ENCODE measurements at places on chromosomes 12 and 14. TPM values are rescaled to one million over a fixed set of nuclear protein-coding genes. Genes with fewer than 3 reads are reported as not detected.

DNA sequence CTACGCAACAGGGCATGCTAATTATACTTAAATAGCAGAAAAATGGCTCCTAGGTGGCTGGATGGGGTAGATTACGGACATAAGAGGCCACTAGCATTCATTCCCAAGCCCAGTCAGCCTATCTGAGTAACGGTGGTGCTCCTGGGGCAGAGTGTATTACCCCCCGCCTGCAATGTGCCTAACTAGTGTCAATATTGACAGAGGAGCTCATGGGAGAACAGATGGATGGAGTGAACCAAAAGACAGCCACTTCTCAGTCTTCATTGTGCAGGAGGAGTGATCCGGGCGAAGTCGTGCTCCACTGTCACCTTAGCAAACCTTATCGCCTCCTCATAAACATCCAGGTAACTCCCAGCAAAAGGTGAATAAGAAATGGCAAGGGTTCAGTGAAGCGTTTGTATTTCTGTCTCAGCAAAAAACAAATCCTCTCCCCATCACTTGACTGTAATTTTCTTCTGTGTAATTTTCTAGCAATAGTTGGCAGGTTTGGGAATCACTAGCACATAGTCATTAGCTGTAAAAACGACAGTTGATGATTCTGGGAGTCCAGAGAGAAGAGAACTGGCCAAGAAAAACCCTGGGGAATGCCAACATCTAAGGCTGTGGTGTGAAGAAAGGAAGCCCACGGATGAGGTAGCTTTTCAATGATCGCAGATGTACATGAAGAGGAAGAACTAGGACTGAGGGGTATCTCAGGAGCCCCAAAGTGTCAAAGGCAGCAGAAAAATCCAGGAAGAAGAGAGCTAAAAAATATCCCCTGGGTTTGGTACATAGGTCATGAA lies 126.6 kb upstream of the BCL2L14 start:
- no peak for DNase-seq

- DNase-seq, result peak; percentile 60
Observed at GRCh38 chr14:69574263-69574953, at the start of gene CCDC177. Gene CCDC177, minus strand, starts transcription at chr14:69574871. Its CDS starts 1,249 bp downstream, at chr14:69573622.

- no peak for DNase-seq
Observed at GRCh38 chr12:49066120-49066519, 3.7 kb downstream of the RHEBL1 start.

DNA sequence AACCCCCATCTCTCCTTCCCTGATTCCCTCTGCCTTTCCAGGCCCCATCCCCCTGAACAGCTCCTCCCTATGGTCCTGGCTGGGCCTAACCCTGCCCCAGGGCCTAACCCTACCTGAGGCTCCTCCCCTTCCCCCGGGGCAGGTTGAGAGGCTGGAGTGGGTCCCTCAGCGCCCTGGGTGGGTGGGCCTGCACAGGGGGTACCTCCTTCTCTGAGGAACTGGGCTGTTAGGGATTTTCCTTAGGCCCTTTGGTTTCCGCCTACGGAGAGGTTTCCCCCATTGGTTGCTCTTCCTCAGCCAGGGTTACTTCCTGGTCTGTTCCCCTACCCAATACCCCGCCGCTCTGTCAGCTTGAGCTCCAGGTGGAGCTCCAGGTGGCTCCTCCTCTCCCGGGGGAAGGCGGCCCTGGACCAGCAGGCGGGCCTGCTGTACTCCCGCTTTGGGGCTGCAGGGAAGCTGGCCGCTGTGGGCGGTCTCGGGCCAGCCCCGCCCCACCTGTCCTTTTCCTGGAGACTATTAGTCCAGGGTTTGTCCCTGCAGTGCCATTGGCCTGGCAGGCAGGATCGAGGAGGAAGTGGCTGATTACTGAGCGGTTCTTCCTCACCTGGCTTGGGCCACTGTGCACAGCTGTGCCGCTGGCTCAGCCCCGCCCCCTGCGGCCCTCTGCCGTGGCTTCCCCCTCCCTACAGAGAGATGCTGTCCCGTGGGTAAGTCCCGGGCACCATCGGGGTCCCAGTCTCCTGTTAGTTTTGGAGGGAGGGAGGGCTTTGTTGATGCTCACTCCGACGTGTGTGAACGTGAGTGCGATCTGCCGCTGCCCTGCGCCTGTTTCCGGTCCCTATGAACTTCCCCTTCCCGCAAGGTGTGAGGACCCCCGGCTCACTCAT lies 2.5 kb downstream of the C12orf57 start:
- DNase-seq, result peak; percentile 95

- no peak for DNase-seq
Observed at GRCh38 chr14:68041876-68042354, 222.3 kb downstream of the RAD51B start.

GRCh38 chr12:7994731-7995205 lies 37.7 kb upstream of the FOXJ2 start:
- DNase-seq, result no peak

- peak; percentile 29 for DNase-seq
Observed at GRCh38 chr12:89087149-89087825, 265.0 kb downstream of the DUSP6 start.

- no peak for DNase-seq
Observed at GRCh38 chr12:84455598-84455997, 457.0 kb downstream of the SLC6A15 start.

GRCh38 chr12:119989361-119989730 lies 310 bp downstream of the BICDL1 start:
- no peak for DNase-seq

GRCh38 chr12:51910691-51911090 lies 3.4 kb downstream of the ACVRL1 start:
- no peak for DNase-seq

DNA sequence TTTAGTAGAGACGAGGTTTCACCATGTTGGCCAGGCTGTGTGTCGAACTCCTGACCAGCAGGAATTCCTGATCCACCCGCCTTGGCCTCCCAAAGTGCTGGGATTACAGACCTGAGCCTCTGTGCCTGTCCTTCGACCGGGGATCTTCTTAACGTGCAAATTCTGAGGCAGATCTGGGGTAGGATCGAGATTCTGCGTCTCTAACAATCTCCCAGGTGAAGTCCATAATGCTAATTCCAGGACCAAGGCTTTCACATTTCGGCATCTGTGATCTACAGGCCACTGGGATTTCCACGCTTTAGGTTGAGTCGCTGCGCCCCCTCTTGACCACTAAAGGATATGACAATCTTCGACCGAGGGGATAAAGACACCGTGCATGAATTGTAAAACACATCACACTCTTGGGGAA lies 24.8 kb downstream of the FOS start:
- no peak for DNase-seq

- no peak for DNase-seq
Observed at GRCh38 chr12:75212072-75212471, 2.4 kb upstream of the KCNC2 start.

DNA sequence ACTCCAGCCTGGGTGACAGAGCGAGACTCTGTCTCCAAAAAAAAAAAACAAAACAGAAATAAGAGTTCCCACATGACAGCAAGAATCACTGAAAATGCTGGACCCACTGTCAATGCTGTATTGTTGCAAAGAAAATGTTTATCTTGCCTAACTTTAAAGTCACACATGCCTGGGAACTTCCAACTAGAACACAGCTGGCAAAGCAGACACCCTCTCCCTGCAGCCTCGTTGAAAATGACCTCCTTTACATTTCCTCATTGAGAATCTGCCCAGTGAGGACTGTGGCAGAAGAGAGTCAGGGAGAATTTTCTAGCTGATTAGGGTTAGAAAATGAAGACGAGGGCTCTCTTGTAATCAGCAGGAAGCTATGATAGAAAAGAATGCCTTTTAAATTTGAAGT lies 42.8 kb upstream of the TCL1A start:
- no peak for DNase-seq

DNA sequence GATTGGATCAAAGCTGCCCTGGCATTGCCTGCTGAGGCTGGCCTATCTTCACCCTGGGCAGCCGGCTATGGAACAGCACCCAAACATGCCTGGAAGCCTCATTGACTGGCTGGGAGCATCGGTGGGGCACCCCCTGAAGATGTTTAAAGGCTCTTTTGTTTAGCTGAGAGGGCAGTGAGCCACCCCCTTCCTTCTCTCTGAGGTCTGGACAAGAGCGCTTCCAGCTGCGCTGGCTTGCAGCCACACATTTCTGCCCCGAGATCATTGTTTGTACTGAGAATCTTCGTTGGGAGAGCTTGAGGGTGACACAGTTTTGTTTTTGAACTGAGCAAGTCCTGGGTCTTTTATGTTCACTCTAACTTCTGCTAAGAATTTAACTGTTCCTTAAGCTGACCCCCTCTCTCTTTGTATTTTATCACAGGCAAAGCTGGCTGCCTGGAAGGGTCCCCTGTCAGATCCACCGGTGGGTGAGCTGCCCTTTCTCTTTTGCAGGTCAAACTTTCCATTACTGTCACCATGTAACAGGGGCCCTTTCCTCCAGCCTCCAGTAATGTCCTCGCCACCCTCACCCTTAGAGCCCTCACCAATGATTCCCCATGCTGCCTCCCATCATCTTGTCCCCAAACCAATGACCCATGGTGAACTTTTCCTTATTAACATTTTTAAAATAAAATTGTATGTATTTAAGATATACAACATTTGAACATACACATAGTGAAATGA lies 212.2 kb downstream of the KIF26A start:
- peak; percentile 26 for DNase-seq

- DNase-seq, result no peak
Observed at GRCh38 chr14:101370593-101371569, 190.4 kb upstream of the DIO3 start.

DNA sequence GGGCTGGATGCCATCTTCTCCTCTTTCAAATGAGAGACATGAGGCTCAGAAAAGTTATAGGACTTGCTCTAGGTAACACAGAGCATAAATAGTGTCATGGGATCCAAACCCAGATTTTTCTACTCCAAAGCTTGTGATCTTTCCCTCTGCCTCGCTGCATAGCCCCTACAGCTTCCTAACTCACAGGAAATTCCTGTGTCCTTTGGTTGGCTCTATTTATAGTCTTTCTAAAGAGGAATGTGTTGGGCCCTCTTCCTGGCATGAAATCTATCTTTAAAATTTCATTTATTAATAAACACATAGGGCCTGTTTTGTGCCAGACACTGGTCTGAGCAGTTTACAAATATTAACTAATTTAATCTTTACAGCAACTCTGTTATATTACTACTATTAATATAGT lies 9.8 kb upstream of the KCNA5 start:
- DNase-seq, result no peak

GRCh38 chr12:113684053-113684907 lies 212.6 kb upstream of the LHX5 start:
- no peak for DNase-seq

DNA sequence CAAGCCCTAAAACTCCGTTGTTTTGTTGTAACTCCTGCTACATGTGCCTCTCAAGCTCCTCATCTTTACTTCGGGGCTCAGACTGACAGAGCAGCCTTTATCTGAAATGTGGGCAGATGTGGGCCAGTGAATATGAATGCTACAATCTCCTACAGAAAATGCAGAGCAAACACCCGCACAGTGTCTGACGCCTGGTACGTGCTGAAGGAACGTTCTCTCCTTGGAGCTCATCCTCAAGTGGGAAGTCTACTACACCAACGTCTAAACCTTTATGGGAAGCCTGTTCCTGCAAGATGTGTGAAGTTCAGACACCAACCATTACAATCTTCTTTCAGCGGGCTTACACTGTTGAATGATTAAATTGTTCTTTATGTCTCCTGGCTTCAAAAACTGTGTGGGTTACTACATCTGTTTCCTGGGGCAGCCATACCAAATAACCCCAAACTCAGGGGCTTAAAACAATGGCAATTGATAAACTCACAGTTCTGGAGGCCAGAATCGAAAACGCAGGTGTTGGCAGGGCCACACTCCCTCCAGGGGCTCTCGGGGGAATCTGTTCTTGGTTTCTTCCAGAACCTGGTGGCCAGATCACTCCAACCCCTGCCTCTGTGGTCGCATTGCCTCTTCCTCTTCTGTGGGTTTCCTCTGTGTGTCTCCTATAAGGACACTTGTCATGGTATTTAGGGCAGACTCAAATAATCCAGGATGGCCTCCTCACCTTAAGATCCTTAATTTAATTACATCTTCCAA lies 179.7 kb upstream of the PLXNC1 start:
- DNase-seq, result no peak

DNA sequence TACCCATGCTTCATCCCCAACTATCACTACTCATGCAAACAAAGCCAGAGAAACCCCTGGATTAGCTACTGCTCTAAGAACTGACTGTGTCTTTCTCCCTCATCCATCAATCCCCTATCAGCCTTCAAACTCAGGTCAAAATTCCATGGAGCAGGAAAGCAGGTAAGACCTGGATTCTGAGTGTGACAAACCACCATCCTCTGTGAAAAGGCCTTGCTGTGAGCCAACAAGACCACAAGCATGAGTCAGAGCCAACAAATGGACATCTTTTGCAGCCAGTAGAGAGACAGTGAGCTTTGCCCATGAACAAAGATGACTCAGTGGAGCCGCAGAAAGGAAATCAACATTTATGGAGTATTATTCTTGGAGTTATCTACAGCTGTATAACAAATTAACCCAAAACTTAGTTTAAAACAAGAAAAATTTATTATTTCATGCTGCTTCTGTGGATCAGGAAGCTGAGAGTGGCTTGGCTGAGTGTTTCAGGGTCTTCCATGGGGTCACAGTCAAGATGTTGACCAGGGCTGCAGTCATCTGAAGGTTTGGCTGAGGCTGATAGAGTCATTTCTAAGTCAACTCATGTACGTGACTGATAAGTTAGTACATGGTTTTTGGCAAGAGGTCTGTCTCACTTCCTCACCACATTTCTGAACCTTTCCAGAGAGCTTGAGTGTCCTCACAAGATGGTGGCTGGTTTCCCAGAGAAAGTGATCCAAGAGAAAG lies 61.1 kb downstream of the PITPNM2 start:
- no peak for DNase-seq

RAD9B gene
- total RNA-seq, result 0.53 TPM

A2ML1 gene
- 0.46 TPM for total RNA-seq

DLK1 gene
- total RNA-seq, result not detected

PPP4R4 gene
- total RNA-seq, result not detected

TUBA1C gene
- total RNA-seq, result 260 TPM

ACADS gene
- total RNA-seq, result 175 TPM

MGP gene
- total RNA-seq, result 655 TPM

TAS2R20 gene
- 1.7 TPM for total RNA-seq
